ENCODE measurements at places on chromosomes 4 and X.

- DNase-seq: peak; percentile 65
Measured at GRCh38 chr4:2793586-2794485, 951 bp downstream of the SH3BP2 start.

GRCh38 chr4:138696771-138697170 is 318.8 kb upstream of the NOCT start:
- DNase-seq: no peak

DNA sequence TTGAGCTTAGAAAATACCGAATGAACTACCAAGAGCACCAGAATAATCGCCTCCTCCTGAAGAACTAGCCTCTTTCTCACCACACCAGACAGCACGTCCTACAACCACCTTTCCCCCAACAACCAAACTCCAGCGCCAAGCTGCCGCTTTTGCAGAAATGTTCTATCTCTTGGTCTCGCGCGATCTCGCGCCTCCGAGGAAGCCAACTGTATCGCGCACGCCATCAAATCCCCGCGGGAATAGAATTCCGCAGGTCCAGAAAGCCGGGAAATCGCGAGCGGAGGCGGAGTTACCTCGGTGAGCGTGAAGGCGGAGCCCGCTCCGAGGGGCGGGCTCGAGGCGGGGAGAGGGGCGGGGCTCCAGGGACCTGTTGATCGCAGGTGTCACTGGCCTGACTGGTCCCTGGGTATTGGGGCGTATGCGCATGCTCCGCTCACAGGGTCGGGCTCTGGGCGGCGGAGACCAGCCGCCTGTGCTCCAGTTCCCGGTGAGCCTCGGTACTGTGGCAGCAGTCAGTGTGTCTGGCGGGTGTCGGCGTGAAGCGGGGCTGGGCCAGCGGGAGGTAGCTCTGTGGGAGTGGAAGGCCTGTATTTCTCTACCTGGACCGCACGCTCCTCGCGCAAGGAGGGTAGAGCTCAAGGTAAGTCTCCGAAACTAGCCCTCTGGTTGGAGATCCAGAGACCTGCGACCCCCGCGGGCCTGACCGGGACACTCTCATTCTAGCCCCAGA is at the start of gene USP53:
USP53 (plus strand) TSS at position 480 of the 730 bp plus-strand sequence. CDS start 27,047 bp downstream, outside the sequence.
- DNase-seq: peak; percentile 97

- DNase-seq: no peak
Measured at GRCh38 chr4:1983846-1984405, 24.8 kb downstream of the NELFA start.

DNA sequence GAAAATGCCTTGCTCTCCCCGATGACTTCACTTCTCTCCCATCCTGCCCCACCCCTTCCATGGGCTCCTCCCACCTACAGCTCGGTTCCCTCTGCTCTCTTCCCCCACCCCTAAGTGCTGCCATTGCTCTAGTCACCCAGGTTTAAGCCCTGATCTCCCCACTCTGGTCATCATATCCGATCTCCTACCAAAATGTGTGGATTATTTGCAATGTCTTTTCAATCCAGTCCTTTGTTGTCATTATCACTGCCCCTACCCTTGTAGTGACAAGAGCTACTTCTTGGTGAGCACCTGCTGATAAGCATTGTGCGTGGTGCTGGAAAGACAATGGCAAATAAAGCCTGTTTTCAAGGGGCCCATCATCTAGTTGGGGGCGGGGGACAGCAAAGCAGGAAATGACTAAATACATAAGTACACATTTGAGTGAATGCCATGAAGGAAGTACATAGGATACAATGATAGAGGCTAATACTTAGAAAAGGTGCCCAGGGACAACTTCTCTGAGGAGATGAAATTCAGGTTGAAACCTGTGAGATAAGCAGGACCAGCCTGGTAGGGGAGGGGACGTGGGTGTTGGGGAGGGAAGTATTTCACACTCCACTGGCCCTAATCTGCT is 63.8 kb downstream of the DLG3 start:
- DNase-seq: peak; percentile 31

GRCh38 chr4:106695501-106696262 is 327.1 kb upstream of the GIMD1 start:
- no peak for DNase-seq

- no peak for DNase-seq
Measured at GRCh38 chr4:13322681-13323101, 161.4 kb downstream of the RAB28 start.

DNA sequence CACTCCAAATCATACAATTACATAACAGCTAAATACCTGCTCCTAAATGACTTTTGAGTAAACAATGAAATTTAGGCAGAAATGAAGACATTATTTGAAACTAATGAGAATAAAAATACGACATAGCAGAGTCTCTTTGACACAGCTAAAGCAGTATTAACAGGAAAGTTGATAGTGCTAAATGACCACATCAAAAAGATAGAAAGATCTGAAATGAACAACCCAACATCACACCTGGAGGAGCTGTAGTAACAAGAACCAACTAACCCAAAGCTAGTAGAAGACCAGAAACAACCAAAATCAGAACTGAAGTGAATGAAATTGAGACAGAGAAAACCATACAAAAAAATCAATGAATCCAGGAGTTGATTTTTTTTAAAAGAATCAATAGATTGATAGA is 257.8 kb downstream of the ARAP2 start:
- DNase-seq: no peak

- DNase-seq: no peak
Measured at GRCh38 chr4:139749338-139749737, 83.7 kb downstream of the MGST2 start.

DNA sequence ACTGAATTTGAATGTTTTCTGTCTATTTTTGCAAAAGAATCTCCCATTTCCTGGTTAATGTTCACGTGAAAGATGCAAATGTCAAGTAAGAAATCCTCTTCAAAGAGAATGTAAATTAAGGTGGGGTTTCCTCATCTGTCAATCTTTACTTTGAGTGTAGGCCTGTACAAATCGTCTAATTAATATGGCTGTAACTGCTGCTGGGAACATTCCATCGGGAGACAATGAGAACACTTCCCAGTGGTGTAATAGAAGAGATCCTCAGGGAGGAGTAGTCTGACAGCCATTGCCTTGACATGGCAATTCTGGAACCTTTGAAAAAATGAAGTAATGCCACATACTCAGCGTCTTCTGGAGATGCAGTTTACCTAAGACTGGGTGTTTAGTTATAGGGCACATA is 3.7 kb downstream of the EREG start:
- DNase-seq: no peak

- no peak for DNase-seq
Measured at GRCh38 chr4:121216461-121216860, 52.3 kb upstream of the TNIP3 start.

DNA sequence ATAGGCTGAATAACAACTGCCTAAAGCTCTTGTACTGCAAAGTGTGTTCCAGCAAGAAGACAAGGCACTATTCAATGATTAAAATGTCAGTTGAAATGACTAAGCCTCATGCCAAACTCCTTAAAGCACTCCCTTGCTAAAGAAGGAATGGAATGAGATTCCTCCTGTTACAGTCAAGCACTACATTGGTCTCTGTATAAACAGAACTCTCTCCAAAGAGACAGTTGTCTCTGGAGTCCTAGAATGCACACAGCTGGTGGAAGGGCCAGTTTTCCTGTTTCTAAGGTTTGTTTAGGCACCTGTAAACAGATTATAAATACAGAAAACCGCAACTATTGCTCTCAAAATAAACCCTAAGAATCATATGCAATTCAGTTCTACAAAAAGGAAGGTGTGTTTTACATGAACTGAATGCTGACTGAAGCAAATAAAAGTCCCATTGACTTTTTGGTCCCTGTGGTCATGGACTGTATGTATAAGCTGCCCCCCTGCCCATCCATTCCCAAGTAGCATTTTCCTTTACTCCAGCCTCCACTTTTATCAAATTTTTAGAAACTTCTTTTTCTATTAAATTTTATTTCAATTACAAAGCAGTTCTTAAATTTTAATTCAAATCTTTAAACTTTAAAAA is 47.0 kb downstream of the FAT1 start:
- DNase-seq: no peak

DNA sequence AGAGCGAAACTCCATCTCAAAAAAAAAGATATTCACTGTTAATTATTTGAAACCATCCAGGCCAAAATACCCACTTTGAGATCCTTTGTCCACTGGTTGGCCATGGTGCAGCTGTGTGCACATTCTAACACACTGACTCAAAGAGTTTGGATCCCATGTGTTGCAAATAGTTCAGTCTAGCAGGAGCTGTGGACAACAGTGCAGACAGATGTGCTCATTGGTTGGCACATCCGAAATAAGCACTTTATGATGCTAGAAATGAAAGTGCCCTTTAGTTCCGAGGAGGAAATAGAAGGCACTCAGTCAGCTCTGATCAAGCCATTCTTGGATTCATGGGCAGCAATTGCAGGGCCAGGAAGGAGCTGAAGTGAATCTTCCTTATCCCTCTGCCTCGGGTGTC is 63.0 kb upstream of the TMEM150C start:
- DNase-seq: no peak

- DNase-seq: no peak
Measured at GRCh38 chr4:174041555-174042105, 241.8 kb downstream of the FBXO8 start.

GRCh38 chr4:79046016-79046592 is 106.9 kb upstream of the PAQR3 start:
- no peak for DNase-seq

- DNase-seq: no peak
Measured at GRCh38 chr4:151717314-151717713, 43.5 kb downstream of the GATB start.

DNA sequence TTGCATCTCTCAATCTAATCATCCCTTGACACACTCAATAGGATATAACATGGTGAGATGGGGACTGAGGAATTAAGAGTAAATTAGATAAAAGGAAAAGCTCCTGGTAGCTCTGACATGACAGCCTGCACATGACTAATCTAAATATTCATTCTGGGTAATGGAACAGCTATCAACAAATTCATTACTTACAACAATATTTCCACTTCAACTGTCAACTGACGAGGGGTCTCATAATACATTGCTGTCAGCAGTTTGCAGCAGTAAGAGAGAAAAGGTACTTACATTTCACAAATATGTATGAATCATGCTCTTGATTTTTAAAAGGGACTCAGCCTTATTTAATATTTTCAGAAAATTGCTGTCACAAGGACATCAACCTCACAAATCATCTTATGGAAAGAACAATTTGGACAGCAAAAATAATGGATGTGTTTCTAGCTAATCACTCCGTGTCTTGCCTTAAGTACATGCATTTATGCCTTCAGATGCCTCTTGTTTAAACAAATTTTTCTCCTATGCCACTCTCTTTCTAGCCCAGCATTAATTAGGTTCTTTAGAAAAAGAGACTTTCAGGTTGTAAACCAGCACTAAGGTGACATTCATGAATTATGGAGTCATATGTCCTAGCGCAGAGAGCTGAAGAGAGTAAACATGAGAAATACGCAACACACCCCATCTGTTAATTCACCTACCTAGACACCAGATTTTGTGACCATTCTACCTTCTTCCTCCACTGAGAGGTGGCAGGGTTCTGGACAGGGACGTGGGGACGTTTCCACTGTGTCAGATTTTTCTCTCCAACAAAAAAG is 99.6 kb upstream of the TMEM150C start:
- DNase-seq: no peak

DNA sequence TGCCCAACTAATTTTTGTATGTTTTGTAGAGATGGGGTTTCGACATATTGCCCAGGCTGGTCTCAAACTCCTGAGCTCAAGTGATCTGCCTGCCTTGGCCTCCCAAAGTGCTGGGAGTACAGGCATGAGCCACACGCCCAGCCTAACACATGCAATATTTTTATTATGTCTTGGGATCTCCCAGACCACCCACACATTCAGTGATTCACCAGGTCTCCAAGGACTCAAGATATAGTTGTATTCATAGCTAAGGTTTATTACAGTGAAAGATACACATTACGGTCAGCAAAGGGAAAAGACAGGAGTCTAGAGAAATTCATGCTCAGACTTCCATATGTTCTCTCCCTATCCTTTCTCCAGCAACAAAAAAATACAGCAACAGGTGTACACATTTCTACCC is 25.5 kb upstream of the FAM120C start:
- no peak for DNase-seq

DNA sequence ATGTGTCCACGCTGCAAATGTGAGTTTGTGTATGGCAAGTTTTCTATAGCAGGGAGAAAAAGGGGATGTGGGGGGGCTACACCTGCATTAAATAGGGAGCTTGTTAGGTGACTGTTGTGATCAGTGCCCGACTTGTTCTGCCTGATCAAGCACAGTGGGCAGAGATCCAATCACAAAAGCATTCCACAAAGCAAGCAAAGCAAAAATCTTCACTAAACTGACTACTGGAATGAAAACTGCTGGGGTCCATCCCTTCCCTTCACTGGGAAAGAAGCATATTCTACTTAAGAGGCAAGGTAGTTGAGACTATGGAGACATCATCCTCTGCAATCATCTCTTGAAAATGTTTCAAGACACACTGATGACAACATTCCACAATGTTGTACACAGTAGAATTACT is 5.2 kb downstream of the IRS4 start:
- no peak for DNase-seq

GRCh38 chr4:48195374-48195773 is 61.3 kb upstream of the TXK start:
- DNase-seq: no peak

- DNase-seq: no peak
Measured at GRCh38 chrX:15781961-15782699, 8.2 kb upstream of the ZRSR2 start.

DNA sequence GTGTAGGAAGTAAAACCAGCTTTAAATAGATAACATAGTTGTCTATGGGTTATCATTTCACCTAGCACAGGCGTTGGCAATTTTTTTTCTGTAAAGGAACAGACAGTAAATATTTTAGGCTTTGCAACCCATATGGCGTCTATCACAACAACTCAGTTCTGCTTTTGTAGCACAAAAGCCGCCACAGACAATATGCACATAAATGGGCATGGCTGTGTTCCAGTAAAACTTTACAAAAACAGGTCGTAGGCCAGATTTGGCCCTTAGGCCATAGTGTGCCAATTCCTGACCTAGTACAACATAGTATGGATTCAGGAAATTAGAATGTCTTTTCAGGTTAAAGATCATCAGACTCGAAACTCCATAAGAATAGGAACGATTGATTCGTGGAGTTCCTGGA is 265.3 kb upstream of the GK2 start:
- DNase-seq: no peak

DNA sequence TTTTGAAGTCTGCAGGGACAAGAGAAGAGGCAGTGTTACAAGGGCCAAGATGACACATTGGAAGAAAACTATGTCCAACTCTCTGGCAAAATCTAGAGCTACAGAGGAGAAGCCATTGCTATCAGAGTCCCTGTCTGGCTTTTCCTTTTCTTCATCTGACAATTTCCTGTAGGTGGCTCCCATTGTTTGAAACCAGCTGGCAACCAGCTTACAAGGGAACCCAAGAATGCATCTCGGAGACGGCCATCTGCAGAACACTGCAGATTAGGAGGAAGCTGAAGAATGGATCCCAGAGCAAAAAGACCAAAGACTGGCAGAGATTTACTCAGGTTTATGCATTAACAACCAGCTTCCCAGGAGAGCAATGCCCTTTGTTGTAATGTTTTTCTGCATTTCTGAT is 216.2 kb upstream of the CTSO start:
- no peak for DNase-seq

GRCh38 chr4:155599596-155599995 is 67.1 kb upstream of the GUCY1A1 start:
- no peak for DNase-seq

- no peak for DNase-seq
Measured at GRCh38 chrX:88325634-88326033, 421.4 kb upstream of the CPXCR1 start.
